ENCODE measurements at places on chromosomes 13 and 19. TPM values are rescaled to one million over a fixed set of nuclear protein-coding genes. Genes with fewer than 3 reads are reported as not detected.
A peak's percentile ranks its signal among the peaks of the same experiment; 100 is the strongest.

- H3K4me3 ChIP-seq = peak within 1 kb of the TSS; percentile 49
- no peaks in the 10 kb centered on the region for H3K27me3 ChIP-seq
- peaks cover 16% of the 10 kb centered on the region for H3K4me1 ChIP-seq
- peaks cover 32% of the 10 kb centered on the region for H3K36me3 ChIP-seq
- peak; percentile 87 for DNase-seq
- peak within 1 kb of the TSS; percentile 69 for H3K27ac ChIP-seq
Measured at GRCh38 chr19:15449620-15450527, at the start of gene WIZ. Gene WIZ, minus strand, starts transcription at chr19:15449956. Its CDS starts 1,649 bp downstream, at chr19:15448307.

- no peak overlapping the region for H3K4me3 ChIP-seq
- peaks cover 6% of the 10 kb centered on the region for H3K27me3 ChIP-seq
- H3K4me1 ChIP-seq = peaks cover 13% of the 10 kb centered on the region
Measured at GRCh38 chr13:33150662-33151061, 134.4 kb downstream of the KL start.

- H3K4me3 ChIP-seq = no peak overlapping the region
- no peaks in the 10 kb centered on the region for H3K36me3 ChIP-seq
- no peak for DNase-seq
- H3K27ac ChIP-seq = no peak overlapping the region
- peaks cover 44% of the 10 kb centered on the region for H3K4me1 ChIP-seq
Measured at GRCh38 chr13:51816604-51817249, 12.8 kb upstream of the DHRS12 start.

DNA sequence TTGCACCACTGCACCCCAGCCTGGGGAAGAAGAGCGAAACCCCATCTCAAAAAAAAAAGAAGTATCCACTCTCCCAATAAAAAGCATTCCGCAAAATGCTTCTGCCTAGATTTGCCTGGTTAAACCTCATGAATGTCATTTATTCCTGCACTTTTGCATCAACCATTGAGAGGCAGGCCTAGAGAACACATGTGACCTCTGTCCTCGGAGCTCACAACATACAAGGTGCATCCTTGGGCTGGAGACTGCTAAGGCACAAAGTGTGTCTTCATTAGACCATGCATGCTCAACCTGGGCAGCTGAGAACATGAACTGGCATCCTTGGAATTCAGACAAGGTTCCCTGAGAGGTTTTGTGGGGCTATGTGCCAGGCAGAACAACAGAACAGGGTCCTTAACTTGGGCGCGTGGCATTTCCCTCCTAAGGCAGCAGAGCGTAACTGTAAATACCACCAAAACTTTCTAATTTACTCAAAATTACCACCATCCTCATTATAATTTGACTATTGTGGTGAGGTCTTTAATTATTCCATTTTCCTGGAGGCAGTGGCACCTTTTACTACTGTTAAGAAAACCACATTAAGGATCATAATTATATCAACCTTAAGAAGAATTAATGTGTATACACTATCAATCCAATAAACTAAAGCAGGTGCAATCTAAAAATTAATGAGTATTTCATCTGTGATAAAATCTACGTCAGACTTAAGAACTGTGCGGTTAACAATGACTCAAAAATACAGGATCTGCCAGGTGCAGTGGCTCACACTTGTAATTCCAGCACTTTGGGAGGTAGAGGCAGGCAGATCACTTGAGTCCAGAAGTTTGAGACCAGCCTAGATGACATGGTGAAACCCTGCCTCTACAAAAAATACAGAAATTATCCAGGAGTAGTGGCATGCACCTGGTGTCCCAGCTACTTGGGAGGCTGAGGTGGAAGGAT lies 13.8 kb downstream of the RCBTB1 start:
- H3K27me3 ChIP-seq = no peaks in the 10 kb centered on the region
- no peak for DNase-seq
- no peak overlapping the region for H3K4me3 ChIP-seq
- H3K4me1 ChIP-seq = peaks cover 30% of the 10 kb centered on the region
- H3K36me3 ChIP-seq = peaks cover 11% of the 10 kb centered on the region

GRCh38 chr13:52862358-52863206 lies 14.1 kb upstream of the PCDH8 start:
- peaks cover 3% of the 10 kb centered on the region for H3K4me1 ChIP-seq
- no peaks in the 10 kb centered on the region for H3K36me3 ChIP-seq
- no peak overlapping the region for H3K4me3 ChIP-seq
- H3K27me3 ChIP-seq = peaks cover 5% of the 10 kb centered on the region

DNA sequence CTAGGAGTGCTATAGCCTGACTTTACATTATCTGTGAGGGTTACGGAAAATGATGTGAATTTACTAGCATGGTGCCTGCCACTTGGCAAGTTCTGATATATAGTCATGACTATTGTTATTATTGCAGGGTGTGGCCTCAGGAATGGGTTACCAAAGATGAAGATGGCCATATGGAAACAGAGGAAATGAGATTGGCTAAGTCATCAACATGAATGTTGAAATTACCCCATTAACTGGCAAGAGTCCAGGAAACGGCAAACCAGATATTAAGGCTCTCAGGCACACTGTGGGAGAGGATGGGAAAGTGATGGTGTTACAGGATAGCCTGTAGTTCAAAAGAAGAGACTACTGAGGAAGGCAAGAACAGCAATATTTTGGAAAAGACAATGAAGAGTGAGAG lies 183.3 kb downstream of the KCNRG start:
- no peak for DNase-seq
- no peak overlapping the region for H3K4me3 ChIP-seq
- H3K36me3 ChIP-seq = peaks cover 3% of the 10 kb centered on the region
- no peaks in the 10 kb centered on the region for H3K4me1 ChIP-seq

The ATP8A2 gene
- 0.32 TPM for total RNA-seq

The CD33 gene
- 6.2 TPM for total RNA-seq

GRCh38 chr13:102018716-102019115 lies 383.1 kb downstream of the FGF14 start:
- DNase-seq = no peak
- no peak overlapping the region for H3K4me3 ChIP-seq
- H3K27me3 ChIP-seq = no peaks in the 10 kb centered on the region
- H3K36me3 ChIP-seq = no peaks in the 10 kb centered on the region
- no peaks in the 10 kb centered on the region for H3K4me1 ChIP-seq

- no peak overlapping the region for H3K27ac ChIP-seq
- no peak overlapping the region for H3K4me3 ChIP-seq
- H3K36me3 ChIP-seq = peaks cover 3% of the 10 kb centered on the region
- no peaks in the 10 kb centered on the region for H3K4me1 ChIP-seq
- no peak for DNase-seq
Measured at GRCh38 chr13:20740021-20740420, 33.7 kb downstream of the EEF1AKMT1 start.

DNA sequence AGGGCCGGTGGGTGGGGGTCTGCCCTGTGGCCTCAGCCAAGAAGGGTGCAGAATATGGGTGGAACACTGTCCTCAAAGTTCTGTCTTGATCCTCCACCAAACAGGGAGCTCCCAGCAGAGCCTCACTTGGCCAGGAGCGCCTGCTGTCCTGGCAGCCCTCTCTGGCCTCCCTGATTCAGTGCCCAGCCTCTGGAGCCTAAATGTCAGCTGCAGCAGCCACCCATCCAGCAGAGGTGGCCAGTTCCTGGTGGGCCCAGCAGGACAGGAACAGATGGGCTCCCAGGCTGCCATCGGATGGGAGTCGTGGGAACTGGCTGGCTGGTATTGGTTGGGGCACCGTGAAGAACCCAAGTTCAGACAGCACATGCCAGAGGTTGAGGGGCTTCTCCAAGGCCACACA lies 1.8 kb upstream of the USE1 start:
- H3K27me3 ChIP-seq = no peaks in the 10 kb centered on the region
- DNase-seq = no peak
- H3K4me1 ChIP-seq = peaks cover 31% of the 10 kb centered on the region
- H3K4me3 ChIP-seq = no peak overlapping the region

GRCh38 chr13:24692561-24692960 lies 12.4 kb downstream of the ATP12A start:
- H3K4me3 ChIP-seq = no peak overlapping the region
- peaks cover 21% of the 10 kb centered on the region for H3K4me1 ChIP-seq
- peaks cover 47% of the 10 kb centered on the region for H3K27me3 ChIP-seq
- no peaks in the 10 kb centered on the region for H3K36me3 ChIP-seq
- H3K27ac ChIP-seq = no peak overlapping the region
- no peak for DNase-seq

The SPC24 gene
- total RNA-seq = 85.5 TPM

The DHX34 gene
- 14.3 TPM for total RNA-seq

DNA sequence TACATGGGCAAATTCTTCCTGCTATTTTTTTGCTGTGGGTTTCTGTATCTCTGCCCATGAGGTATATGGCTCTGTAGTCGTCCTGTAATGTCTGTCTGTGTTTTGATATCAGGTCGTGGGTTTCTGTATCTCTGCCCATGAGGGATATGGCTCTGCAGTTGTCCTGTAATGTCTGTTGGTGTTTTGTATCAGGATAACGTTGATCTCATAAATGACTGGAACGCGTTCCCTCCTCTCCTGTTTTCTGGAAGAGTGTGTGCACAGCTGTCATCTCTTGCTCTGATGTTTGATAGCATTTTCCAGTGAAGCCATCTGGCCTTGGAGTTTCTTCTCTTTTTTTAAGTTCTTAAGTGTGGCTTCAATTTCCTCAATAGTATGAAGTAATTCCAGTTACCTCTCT lies 57.2 kb downstream of the SOX1 start:
- no peaks in the 10 kb centered on the region for H3K36me3 ChIP-seq
- DNase-seq = no peak
- peaks cover 2% of the 10 kb centered on the region for H3K27me3 ChIP-seq
- no peak overlapping the region for H3K27ac ChIP-seq
- H3K4me3 ChIP-seq = no peak overlapping the region

The UHRF1 gene
- total RNA-seq = 149 TPM

GRCh38 chr13:110921695-110922094 lies 6.8 kb upstream of the ANKRD10 start:
- H3K27me3 ChIP-seq = peaks cover 37% of the 10 kb centered on the region
- H3K4me1 ChIP-seq = peaks cover 18% of the 10 kb centered on the region
- H3K27ac ChIP-seq = no peak overlapping the region
- DNase-seq = no peak
- peaks cover 3% of the 10 kb centered on the region for H3K36me3 ChIP-seq
- H3K4me3 ChIP-seq = no peak overlapping the region

DNA sequence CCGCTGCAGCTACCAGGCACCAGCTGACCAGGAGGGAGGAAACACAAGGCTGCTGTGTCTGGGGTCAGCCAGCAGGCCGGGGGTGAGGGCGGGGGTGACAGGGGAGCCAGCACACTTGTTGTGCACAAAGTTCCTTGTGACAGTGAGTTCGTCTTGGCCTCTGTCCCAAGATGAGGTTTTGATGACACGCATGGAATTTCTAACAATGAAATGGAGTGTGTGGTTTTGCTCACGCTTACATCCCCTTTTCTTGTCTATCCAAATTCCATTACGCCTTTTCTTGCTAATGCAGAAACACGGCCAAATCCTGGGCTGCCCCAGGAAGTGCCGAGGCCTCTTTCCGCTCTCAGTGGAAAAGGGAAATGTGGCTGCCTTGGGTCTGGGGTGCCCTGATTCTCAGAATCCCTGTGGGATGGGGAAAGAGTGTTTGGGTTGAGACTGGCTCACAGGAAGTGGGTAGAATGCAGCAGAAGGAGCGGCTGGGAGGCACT lies 73.8 kb downstream of the GADD45B start:
- H3K27me3 ChIP-seq = no peaks in the 10 kb centered on the region
- no peak overlapping the region for H3K4me3 ChIP-seq

DNA sequence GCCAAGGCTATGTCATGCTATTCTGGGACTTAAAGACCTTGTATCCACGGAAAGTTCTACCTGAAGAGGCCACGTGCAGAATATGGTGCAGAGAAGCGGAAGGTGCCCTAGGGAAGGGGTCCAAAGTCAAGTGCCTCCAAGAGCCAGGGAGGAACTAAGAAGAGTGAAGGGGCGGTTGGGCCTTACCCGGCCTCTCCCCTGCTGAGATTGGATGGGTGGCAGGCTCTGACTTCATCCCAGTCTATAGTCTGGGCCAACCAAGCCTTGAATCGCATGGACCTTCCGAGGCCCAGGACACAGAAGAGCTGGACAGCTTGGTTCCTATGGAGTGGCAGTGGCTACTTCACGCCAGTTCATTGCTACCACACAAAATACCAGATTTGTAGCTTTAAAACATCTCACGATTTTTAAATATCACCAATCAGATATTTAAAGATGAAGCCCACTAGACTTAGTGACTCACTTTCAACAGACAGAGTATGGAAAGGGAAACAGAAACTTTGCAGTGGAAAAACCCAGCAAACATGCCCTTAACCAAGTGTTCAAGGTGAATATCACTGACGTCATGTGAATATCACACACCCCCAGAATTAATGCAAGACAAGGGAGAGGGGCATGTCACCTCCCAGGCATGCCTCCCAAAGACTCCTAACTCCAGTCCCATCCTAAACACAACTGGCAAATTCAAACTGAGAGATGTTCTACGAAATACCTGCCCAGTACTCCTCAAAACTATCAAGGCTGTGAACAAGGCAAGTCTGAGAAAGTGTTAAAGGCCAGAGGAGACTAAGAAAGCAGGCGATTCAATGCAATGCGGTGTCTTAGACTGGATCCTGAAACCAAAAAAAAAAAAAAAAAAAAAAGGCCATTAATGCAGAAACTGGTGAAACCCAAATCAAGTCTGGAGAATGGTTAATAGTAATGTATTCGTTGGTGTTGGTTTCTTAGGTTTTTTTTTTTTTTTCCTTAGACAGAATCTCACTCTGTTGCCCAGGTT lies 10.2 kb downstream of the C19orf12 start:
- no peak overlapping the region for H3K4me3 ChIP-seq
- peaks cover 31% of the 10 kb centered on the region for H3K36me3 ChIP-seq
- H3K27me3 ChIP-seq = no peaks in the 10 kb centered on the region
- H3K27ac ChIP-seq = peak overlapping the region; percentile 88

The IGFL3 gene
- not detected for total RNA-seq

The KLK3 gene
- total RNA-seq = not detected

The OSCAR gene
- 0.47 TPM for total RNA-seq

The ZNF433 gene
- 0.82 TPM for total RNA-seq

DNA sequence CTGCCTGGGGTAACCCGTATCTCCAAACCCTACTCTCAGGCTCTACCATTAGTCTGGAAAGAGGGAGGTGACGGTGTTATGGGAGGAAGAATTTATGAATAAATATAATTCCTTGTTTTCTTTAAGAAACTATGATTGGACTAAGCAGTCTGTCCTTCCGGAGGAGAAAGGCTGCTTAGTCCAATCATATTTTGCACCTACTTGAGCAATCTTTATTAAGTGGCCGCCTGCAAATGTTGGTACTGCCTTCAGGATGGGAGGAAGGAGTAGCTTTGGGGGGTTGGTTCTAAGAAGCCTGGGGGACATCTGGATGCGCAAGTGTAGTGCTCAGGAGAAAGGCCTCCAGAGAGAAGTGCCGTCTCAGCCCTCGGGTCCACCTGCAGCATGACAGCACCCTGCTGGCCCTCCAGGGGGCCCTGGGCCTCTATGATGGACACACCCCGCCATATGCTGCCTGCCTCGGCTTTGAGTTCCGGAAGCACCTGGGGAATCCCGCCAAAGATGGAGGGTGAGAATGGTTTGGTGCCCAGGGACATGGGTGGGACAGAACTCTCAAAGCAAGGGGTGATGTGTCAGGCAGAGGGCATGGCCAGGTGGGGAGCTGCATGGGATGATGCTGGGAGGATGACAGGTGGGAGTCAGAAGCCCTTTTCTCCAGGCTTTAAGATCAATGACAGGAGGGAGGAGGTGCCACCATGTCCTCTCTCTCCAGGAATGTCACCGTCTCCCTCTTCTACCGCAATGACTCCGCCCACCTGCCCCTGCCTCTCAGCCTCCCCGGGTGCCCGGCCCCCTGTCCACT lies 4.1 kb downstream of the ACP4 start:
- H3K36me3 ChIP-seq = peaks cover 16% of the 10 kb centered on the region
- H3K27me3 ChIP-seq = no peaks in the 10 kb centered on the region
- no peak overlapping the region for H3K4me3 ChIP-seq
- peak; percentile 55 for DNase-seq
- H3K27ac ChIP-seq = no peak overlapping the region

The RAP2A gene
- total RNA-seq = 45.2 TPM

- H3K27me3 ChIP-seq = peaks cover 19% of the 10 kb centered on the region
- no peaks in the 10 kb centered on the region for H3K36me3 ChIP-seq
- H3K4me3 ChIP-seq = no peak overlapping the region
Measured at GRCh38 chr13:52345048-52345447, 60.9 kb downstream of the THSD1 start.

Measured in activated CD8-positive, alpha-beta memory T cell treated with anti-CD3 and anti-CD28 coated beads, Interleukin-2, amount 10 ng/mL, durations not matched to agents 7 days and 5 days (primary cell).